ENCODE measurements at places on chromosomes 7 and 10.

DNA sequence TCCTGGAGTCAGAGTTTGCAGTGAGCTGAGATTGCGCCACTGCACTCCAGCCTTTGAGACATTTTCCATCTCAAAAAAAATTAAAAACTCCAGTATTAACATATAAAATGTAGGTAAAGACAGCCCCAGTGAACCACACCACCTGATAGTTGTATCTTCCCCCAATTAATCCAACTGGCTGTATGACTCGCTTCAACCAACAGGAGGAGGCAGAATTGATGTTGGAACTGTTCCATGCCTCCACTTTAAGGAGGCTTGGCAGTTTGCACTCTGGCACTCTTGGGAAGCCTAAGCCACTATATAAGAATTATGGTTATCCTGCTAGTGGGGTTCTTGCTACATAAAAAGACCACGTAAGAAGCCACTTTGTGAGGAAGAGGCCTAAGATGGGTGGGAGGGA is 72.7 kb downstream of the STK17A start:
- DNase-seq, result no peak

DNA sequence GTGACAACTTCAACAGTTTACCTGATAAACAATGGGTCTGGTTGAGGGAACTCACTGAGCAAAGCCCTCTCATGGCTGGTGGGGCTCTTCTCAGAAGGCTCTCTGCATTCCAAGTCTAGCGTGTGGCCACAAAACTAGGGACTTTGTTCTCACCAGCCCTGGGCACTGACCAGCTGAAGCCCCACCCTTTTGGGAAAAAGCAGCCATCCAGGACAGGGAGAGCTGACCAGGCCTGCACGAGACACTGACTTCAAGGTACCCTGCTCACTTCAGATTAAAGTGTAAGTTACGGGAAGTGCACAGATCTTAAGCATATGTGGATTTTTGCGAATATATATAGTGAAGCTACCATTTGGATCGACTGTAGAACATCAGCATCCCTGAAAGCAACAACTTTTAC is 67.4 kb upstream of the LRRC4 start:
- DNase-seq, result no peak

DNA sequence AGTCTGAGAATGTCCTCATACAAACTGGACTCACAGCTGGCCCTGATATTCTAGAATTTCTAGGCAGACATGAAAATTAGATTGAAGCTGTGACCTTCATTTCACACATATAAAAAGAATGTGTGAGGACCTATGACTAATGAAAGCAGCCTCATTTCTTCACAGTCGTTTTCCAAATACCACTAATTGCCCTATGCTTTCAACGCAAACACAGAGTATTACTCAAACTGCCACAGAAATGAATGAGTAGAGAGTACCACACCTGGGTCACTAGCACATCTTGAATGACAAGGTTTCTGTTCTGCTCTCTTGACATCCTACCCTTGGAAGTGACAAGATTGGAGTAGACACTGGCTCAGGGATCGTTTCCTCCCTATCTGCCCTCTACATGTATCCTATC is 142.4 kb downstream of the C1GALT1 start:
- no peak for DNase-seq

DNA sequence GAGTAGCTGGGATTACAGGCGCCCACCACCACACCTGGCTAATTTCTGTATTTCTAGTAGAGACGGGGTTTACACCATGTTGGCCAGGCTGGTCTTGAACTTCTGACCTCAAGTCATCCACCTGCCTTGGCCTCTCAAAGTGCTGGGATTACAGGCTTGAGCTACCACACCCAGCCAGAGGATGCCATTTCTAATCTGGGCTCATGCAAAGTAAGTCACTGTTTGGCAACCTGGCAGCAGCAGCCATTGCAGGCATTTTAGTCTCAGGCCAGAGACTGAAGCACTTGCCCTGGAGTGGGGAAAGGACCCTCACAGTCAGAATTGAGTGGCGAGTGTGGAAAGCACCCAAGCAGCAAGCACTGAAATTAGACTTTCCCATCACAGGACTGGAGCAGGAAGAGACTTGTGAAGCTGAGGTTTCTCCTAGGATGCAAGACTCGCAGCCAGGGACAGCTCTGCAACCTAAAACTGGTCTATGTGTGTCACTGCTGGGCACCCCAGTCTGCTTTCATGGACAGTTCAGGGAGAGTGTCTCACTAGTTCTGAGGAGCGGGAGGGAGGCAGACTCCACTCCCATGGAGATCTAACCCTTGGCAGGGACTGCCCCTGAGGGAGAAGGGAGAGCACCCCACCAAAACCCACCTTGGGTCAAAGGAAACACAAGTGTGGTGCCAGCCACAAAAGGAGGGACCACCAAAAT is 27.6 kb downstream of the SNX13 start:
- no peak for DNase-seq

DNA sequence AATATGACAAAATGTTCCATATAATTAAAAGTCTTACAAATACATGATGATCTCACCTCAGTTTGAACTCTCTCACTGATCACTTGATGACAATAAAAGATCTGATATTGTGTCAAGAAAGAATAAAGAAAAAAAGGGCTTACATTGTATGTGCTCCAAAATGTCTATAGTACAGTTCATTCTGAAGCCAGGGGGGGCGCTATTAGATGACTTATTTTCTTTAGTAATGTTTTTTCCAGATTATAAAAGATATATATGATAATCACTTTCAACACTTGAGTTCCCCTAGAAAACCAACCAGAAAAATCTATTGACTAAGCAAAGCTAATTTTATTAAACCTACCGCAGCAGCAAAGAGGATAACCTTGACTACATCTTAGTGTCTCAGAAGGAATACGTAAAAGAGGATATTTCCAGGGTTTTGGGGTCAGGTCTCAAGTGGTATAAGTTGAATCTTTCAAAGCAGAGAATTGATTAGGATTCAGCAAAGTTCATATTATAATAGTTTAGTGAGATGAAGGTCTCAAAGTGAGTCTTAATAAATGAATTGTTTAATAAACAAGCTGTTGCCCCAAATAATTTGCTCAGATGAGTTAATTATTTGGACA is 55.8 kb downstream of the PTN start:
- DNase-seq, result no peak

DNA sequence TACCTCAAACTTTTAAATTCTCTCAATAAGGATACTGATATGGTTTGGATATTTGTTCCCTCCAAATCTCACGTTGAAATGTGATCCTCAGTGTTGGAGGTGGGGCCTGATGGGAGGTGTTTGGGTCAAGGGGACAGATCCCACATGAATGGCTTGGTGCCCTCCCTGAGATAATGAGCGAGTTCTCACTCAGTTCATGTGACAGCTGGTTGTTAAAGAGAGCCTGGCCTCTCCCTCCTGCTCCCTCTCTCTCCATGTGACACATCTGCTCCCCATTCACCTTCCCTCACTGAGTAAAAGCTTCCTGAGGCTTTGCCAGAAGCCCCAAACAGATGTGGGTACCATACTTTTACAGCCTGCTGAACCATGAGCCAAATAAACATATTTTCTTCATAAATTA is 19.2 kb downstream of the ABCB4 start:
- DNase-seq, result no peak

GRCh38 chr7:92582948-92583347 is 7.2 kb downstream of the FAM133B start:
- no peak for DNase-seq

DNA sequence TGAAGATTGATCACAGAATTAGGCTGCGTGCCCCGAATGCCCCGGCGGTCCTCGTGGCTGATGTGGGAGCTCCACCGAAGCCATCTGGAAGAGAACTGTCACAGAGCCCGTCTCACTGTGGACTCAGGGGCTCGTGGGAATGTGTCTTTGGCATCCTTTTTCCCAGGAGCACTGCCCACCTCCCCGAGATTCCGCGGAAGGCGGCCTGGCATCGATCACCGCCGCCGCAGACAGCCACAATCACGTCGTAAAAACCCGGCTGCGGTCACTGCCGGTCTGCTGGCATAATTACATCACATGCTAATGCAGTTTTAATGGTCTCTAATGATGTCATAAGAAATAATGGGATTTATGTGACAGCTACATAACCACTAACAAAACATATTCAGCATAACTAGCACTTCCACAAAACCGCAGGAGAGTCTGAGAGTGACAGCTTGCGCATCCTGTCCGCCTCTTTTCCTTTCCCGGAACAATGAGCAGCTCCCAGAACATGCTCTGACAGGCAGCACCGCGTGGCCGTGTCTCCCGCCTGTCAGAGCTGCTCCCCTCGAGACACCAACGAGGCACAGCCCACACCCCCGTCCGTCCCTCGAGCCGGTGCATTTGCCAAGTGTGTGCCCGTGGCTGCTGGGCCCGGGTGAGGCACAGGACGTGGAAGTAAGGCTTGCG is 490.0 kb downstream of the PTPRN2 start:
- no peak for DNase-seq

DNA sequence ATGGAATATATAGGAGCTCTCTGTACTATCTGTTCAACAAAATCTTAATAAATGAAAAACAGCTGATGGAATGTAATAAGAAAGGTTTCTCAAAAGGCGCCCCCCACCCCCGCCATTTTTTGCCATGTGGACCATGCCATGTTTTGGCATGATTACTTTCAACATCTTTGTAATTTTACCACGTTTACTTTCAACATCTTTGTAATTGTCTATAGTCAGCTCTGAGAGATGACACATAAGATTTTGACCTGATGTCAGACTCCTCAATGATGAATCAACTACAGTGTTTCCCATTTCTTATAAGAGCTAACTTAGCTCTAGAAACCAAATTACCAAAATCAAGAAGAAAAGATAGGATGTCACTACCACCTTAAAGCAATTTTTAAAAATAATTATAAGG is 144.9 kb upstream of the AHR start:
- DNase-seq, result no peak

DNA sequence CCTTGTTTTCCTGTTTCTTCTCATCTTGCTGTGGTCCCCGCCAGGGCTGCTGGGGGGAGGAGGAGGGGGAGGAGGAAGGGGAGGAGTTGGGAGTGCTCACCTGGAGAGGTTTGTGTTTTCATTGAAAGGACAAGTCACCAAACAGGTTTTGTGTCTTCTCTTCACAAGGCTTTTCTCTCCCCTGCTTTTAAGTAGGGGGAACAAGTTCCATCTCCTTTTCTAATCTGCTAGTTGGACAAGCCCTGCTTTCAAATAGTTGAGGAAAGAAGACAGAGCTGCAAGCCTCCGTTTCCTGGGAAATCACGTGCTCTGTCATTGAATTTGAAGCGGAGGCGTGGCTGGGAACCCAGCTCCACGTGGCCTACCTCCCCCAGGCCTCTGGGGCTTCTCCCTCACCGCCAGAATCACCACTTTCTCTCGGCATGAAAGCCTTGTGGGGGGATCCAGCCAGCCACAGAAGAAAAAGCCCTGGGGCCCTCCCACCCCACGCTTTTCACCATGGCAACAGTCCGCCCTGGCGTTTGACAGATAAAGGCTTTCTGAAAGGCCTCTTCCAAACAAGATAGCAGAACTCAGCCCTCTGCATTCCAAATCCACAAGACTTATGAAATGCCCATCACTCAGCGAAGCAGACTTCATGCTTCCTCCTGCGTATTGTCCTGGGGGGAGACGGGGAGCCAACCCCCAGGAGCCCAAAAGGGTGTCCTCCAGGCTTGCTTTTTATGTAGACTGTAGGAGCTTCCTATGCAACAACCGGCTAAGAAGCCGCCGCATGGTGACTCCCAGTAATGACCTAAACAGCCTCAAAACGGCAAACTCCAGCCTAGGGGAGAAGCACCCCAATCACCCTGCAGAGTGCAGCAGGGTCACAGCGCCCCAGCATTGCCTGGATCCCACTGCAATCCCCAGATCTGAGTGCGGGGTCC is 51.7 kb downstream of the PROSER2 start:
- DNase-seq, result no peak

GRCh38 chr7:2796358-2797352 is 47.5 kb downstream of the GNA12 start:
- no peak for DNase-seq

DNA sequence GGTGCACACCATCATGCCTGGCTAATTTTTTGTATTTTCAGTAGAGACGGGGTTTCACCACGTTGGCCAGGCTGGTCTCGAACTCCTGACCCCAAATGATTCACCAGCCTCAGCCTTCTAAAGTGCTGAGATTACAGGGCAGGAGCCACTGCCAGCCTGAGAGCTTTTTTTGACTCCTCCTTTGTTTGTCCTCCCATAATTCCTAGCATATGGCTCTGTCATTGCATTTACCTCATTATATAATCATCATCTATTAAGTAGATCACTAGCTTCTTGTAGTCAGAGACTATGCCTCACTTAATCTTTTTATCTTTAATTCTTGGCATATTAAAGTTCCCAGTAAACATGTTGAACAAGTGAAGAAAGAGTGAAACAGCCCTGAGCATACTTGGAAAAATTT is 82.1 kb downstream of the CPEB3 start:
- no peak for DNase-seq

- DNase-seq, result no peak
Measured at GRCh38 chr10:114174695-114175188, 739 bp upstream of the CCDC186 start.

All from cortex of kidney (tissue), 1 donor.